HS-5 (cell line): ENCODE measurements at places on chromosomes 16 and 17.

DNA sequence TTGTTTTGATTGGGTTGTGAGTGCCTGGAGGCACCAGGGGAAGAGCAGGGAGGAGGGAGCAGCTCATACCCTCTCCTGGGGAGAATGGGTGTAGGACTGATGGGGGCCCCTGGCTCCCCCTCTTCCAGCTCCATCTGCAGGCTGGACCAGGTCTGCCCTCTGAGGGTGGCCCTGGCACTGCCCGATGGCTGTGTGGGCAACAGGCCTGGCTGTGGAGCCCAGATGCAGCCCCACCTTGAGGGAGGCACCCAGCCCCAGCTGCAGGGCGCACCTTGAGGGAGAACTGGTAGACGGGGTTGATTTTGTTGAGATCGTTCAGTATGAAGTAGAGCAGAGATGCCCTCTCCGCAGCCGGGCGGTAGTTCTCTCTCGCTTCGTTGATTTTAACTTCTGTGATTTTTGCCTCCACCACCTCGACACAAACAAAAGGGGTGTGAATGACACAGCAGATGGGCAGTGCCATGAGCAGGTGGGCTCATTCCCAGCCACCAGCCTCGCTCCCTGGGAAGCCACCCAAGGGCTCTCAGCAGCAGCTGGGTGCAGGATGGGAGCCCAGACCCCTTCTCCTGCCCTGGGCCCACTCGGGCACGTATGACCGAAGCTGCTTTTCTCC is 71.6 kb downstream of the PGS1 start:
- no peak for DNase-seq

GRCh38 chr16:66844009-66844341 is 239 bp upstream of the CA7 start:
- no peak for DNase-seq

DNA sequence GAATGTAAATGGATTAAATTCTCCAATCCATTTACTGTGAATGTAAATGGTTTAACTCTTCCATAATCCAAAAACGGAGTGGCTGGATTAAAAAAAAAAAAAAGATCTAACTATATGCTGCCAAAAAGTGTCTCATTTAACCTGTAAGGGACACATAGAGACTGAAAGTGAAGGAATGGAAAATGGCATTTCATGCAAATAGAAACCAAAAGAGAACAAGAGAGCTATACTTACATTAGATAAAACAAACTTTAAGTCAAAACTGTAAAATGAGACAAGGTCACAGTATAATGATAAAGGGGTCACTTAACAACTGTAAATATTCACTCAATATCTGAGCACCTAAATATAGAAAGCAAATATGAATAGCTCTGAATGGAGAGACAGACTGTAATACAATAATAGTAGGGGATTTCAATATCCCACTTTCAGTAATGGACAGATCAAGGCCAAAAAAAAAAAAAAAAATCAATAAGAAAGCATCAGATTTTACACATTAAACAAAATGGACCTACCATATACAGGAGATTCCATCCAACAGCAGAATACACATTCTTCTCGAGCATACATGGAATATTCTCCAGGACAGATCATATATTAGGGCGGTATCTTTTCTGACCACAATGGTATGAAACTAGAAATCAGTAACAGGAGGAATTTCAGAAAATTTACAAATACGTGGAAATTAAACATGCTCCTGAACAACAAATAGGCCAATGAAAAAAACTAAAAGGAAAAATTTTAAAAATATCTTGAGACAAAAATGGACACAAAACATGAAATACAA is 36.4 kb downstream of the CDR2 start:
- DNase-seq = no peak

- no peak for DNase-seq
These were observed 127.2 kb upstream of the RCVRN start for GRCh38 chr17:10032118-10032852.

- DNase-seq = no peak
These were observed 189.9 kb downstream of the ZFHX3 start for GRCh38 chr16:72857834-72858664.

DNA sequence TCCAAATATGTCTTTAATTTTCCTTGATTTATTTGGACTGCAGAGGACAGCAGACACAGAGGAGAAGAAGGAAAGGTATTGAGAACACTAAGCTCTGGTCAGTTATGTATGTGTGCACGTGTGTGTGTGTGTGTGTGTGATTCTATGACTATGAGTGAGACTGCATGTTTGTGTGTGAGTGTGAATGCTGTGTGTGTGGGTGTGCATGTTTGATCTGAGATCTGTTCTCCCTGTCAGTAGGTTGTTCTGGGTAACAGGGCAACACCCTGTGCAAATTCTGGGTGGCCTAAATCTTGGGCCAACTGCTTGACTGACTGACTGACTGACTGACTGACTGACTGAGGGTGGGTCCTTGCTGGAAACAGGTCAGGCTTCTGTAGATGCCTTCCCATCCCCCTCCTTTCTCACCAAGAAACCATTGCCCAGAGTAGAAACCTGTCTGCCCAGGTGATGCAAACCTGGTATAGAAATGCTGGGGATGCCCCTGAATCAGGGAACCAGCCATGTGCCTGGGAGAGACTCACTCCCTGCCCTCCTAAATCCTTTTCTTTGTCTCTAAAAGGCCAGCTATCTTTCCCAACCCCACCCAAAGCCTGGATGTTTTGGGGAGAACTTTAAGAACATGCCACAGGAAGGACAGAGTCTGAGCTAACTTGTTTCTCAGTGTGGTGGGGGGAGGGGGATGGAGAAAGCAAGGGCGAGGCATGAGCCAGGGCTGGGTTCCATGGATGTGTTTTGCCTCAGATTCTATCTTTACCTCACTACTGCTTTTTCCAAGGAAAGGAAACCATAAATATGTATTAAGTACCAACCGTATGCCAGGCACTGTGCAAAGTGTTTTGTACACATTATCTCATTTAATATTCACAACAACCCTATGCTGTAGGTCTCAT is 4.5 kb upstream of the NR1D1 start:
- no peak for DNase-seq

GRCh38 chr17:50198026-50198669 is 3.3 kb downstream of the COL1A1 start:
- DNase-seq = no peak

DNA sequence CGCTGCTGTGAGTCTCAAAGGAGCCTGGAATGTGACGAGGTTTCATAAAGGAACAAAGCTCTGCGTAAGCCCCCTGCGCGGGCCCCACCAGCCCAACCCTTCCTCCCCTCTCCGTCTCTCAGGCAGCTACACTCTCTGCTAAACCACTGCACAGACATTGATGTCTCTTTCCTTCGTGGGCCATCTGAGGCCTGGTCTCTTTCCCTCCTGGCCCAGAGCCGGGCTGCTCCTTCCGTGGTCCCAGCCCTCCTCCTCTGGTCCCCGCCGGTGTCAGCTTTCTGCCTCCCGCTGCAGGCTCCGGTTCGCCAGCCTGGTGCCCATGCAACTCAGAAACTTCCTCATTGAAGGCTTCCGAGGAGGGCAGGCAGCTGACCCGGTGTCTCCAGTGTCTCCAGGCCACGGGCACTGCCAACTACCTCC is 7.4 kb downstream of the SCARF1 start:
- no peak for DNase-seq

DNA sequence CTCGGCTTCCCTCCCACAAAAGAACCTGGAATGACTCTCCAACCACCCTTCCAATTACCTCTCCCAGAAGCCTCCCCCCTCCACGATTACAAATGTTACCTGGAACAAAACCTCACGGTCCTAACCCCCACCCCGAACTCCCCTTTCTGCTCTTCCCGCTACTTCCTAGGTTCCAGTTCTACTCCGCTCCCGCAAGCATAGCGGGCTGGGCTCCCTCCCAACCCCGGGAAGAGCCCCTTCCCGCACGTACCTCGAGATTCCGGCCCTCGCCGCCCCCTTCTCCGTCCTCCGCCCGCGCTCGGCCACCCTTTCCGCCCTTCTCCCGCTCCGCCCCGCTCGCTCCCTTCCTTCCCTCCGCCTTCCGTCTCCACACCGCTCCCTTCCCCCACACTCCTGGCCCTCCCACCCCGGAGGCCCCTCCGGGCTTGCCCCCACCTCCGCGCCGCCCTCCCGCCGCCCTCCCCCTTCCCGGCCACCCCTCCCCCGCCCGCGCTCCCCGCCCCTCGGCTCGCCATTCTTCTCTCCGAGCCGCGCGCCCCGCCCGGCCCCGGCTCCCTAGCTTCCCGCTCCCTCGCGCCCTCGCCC is 457 bp downstream of the CHTF8 start:
- peak; percentile 40 for DNase-seq

DNA sequence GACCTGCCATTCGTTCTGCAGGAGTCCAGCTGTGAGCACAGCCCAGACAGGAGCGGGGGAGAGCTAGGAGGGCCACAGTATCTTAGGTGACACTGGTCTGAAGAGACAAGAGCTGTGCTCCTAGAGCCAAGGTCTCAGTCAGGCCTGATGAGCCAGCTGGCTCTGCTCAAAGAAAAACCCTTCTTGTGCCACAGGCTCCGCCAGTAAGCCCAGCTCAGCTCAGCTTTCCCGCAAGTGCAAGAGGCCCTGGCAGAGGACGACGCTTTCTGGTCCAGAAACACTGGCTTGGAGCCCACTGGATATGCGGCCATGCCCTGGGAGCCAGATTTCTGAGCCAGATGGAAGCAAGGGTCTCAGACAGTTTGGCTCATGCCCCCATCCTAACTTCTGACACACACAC is 23.9 kb downstream of the PEMT start:
- no peak for DNase-seq

DNA sequence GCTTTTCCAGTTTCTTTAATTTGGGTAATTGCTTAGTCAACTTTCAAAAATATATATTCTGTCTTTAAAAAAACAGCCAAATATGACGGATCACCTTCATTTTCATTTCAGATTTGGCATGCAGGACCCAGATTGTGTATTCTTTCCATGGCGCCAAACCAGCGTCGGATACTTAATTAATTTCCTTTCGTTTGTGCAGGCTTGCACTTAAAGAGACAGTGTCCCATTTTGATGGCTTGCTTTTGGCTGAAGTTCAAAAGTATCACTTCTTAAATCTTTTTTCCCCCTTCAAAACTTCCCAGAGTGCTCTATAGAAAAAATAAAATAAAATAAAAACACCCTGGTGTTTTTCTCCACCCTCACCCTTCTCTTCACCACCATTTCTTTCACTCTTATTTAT is 394.5 kb upstream of the SOX9 start:
- DNase-seq = no peak

DNA sequence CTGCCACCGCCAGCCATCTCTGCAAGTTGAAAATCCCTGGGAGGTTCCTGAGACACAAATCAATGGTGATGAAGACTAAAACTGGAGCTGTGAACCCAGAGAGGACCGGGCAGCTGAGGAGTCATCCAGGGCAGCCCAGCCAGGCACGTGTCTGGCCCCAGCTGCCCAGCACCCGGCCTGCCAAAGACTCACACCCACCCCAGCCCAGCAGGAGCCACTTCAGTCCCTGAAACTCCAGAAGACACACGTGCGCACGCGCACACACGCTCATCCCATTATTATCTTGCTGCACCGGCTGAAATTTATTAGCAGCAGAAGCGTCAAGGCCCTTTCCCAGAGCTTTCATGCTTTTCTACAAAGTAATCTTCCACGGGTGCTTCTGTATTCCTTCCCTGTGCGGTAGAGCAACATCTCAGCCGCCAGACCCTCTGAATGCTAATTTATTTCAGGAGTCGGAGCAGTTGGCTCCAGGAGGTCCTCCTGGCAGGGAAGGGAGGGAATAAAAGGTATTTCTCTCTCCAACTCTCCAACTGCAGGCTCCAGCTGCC is 59.8 kb upstream of the RBFOX3 start:
- no peak for DNase-seq

DNA sequence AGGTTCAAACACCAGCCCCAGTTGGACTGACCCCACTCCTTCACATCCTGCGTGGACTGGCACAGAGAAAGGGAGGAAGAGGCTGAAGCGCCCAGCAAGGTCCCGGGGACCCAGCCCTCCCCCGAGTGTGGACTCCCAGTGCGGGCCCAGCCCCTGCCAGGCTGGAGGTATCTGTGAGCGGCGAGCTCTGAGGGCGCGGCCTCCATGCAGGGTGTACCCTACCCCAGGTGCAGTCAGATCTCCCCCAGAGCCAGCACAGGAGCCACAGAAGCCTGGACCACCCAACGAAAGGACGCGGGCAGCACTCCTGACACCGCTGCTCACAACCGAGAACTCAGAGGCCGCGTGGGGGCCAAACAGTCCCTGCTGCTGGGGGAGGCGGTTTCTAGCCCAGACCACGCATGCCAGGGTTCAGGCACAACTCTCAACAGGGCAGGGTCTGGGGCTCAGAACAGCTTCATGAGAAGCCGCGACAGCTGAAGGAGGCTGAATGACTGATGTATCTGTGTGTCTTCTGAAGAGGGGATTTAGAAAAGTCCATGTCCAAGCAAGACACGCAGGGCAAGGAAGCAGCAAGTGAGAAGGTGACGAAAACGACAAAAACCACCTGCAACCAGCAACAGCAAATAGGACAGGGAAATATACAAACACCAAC is 8.5 kb downstream of the SLC38A10 start:
- no peak for DNase-seq

- no peak for DNase-seq
These were observed 146.1 kb downstream of the RAB11FIP4 start for GRCh38 chr17:31537565-31538011.

GRCh38 chr17:39095309-39095686 is 56.1 kb downstream of the PLXDC1 start:
- DNase-seq = no peak

- no peak for DNase-seq
These were observed 16.7 kb downstream of the IL34 start for GRCh38 chr16:70662991-70663523.

- no peak for DNase-seq
These were observed 10.2 kb downstream of the CYB561 start for GRCh38 chr17:63435681-63436522.

DNA sequence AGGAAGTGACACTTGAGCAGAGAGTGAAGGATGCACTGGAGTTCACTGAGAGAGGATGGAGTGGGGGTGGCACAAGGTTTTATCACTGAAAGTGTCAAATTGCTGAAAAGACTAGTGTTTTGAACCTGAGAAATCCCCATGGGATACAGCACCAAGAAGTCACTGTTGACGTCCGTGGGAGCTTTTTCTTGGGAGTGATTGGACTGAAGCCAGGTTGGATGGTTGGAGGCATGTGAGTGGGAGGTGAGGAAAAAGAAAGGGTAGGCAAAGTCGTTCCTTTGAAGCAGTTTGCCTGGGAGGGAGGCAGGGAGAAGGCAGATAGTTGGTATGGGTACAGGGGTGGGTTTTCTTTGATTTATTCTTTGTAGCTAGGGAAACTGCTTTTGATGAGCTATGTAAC is 39.9 kb upstream of the SDK2 start:
- DNase-seq = no peak

DNA sequence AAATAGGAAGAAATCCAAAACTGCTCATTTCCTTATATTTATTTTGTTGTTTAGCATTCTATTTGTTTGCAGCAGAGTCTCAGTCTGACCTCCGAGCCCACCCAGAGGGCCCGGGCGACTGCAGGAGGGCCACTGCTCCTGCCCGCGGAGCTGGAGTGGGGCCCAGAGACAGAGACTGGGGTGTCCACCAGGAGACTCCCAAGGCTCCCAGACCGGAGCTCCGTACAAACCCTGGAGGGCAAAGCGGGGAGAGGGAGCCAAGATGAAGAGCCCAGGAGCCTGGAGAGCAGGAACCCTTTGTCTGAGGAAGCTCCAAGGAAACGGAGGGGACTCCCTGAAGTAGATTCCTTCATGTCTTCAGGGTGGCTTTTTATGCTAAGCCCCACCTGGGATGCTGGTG is 57.9 kb downstream of the AXIN2 start:
- DNase-seq = no peak
